ENCODE measurements at places on chromosomes 7 and 10.

GRCh38 chr7:28688651-28689050 lies 269.5 kb downstream of the TRIL start:
- DNase-seq: no peak

- no peak for DNase-seq
Observed at GRCh38 chr10:19097151-19097550, 48.5 kb downstream of the MALRD1 start.

- no peak for DNase-seq
Observed at GRCh38 chr7:25807086-25807611, 344.8 kb upstream of the NFE2L3 start.

- no peak for DNase-seq
Observed at GRCh38 chr7:124489925-124490324, 275.7 kb downstream of the GPR37 start.

GRCh38 chr7:101699881-101700823 lies 71.1 kb upstream of the MYL10 start:
- no peak for DNase-seq

- DNase-seq: no peak
Observed at GRCh38 chr10:16597656-16598055, 76.0 kb upstream of the C1QL3 start.

DNA sequence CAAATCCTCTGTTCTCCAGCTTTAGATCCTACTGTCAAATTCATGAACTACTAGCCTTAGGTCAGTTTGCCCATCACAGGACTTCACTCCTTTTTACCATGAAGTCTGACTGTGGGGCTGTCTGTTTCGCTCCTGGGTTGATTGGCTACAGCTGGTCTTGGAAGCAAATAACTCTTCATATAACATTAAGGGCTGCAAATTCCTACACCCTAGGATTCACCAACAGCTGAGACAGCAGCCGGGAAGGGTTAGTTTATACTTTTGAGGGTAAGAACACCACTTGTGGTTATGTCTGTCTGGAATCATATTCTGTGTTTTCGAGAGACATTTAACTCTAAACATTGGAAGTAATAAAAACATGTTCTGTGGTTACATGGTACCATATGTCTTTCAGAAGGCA lies 55.9 kb upstream of the KIAA1217 start:
- DNase-seq: no peak

DNA sequence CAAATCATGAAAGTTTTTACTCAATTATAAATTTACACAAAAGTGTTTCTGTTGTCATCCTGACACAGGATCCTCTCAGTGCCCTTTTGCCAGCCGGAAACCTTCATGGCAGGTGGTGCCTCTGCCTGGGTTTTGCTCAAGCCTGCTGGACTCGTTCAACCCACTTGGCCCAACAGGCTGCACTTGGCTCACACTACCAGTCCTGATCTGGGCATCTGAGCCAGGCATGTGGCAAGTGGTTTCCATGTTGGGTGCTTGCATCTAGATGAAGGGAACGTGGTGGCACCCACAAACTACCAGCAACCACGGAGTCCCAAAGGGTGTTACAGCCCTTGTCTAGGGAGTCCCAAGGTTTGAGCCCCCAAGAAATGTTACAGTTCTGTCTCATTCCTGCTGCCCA lies 162.3 kb upstream of the CSTF2T start:
- no peak for DNase-seq

DNA sequence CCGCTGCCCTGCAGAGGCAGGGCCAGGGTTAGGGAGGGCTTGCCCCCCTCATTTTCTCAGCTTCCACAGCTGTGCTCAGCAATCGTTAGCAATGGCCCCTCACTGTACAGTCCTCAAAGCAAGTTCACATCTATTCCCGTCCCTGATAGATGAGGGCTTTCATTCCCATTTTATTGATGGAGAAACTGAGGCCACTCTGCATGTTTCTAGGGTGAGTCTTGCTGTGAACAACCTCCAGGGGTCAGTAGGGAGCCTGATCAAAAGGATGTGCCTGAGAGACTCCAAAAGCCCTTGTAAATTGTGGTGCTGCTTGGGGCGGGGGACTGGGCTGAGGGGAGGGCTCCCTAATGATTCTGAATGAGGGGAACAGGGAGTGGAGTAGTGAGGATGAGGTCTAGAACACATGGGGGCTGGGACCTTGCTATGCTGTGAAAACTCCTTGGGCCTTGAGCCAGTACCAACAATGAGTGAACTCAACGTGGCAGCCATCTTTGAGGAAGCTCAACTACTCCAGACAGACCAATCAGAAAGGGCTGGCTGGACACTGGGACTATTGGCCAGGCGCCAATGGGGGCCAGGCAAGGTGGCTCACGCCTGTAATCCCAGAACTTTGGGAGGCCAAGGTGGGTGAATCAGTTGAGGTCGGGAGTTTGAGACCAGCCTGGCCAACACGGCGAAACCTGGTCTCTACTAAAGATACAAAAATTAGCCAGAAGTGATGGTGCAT lies 6.7 kb upstream of the GRIFIN start:
- no peak for DNase-seq

DNA sequence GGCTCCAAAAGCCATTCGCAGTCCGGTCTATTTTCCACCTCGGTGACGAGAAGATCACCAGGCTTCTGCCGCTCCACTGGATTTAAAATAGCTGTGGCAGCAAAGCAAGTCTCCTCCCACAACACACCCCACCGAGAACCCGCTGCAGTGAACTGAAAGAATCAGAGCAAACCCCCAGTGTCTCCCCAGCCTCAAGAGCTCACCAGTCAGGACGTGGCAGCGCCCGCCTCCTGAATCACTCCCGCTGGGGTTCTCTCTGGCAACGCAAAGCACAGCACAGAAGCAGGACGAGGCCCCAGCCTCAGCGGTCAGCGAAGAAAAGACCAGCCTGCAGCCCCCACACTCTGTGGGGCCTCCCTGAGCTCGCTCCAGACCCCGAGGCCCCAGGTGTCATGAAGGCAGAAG lies 126.1 kb upstream of the PPP2R2D start:
- no peak for DNase-seq

DNA sequence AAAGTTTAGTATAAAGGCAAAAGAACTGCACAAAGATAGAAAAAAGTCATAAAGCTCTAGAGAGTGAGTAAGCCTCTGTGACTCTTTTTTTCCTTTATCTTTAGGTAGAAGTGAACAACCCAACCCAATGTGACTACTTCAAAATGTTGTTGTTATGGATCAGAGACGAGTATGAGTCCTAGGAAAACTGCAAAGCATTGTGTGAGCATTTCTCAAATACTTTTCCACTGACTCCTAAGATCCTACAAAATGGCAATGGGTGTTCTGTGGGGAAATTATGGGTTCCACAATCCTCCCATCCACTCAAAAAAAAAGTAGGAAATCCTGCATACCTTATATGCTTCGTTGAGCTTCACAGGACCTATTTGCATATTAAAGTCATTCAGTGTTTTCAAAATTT lies 177.1 kb downstream of the DGKI start:
- no peak for DNase-seq

- DNase-seq: no peak
Observed at GRCh38 chr10:131250454-131251145, 60.9 kb downstream of the TCERG1L start.

- no peak for DNase-seq
Observed at GRCh38 chr10:128062331-128062880, 63.8 kb downstream of the MKI67 start.

DNA sequence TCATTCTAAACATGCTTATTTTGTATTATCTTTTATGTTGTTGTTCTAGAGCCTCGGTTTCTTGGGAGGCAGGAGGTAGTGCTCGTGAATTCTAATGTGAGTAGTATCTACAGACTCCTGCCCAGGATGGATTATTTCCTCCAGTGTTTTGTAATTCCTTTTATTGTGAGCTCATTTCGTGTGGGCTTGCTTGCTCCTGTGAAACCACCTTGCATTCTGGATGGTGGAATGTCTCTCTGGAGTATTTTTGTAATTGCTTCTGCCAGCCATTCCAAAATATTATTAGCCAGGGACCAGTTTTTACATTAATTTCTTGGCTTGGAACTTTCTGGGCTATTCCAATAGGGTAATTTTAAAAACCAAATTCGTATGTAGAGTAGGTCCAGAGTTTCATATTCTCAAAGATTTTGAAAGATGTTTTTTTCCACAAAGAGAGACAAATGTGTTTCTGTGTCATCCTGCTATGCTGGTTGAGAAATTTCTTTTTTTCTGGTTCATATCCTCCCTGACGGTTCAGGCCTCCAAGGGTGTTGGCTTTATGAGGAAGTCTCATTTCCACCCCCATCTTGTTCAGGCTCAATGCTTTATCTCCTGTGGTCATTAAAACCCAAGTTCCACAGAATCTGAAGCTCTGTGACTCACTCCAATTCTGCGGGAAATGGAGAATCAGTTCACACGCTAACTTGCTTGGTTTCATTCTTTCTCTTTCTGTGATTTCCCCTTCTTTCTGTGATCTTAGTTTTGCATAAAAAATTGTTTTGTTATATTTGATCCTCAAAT lies 41.7 kb upstream of the CALD1 start:
- DNase-seq: no peak

GRCh38 chr7:149783386-149784250 lies 10.2 kb upstream of the ZNF467 start:
- DNase-seq: no peak

DNA sequence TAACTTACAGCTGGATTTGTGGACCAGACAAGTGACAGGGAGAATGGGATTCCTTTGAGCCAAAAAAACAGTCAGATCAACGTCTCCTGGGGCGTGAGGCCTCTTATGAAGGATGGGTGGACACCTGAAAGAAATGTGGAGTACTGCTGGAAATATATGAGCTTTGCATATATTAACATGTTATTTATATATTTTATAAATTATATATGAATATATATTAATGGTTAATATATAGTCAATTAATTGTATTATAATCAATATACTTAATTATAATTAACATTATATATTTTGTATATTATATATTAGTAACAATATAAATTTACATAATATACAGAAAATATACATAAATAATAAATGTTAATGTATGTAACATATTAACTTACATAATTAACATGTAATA lies 57.5 kb downstream of the CACNB2 start:
- no peak for DNase-seq

DNA sequence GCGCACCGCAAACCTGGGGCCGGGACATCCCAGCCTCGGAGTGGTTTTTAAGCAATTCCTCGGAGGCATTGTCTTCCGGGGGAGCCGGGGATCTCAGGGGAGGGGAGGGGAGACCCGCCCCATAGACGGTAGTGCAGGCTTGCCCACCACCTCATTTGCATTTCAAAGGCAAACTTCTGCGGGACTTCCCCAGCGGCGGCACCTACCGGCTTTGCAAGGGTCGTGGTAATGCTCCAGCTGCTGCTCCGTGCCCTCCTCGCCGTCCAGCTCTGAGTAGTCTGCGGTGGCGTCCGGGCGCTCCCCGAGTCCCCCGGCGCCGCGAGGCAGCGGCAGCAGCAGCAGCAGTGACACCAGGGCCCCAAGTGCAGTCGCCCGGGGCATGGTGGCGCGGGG lies 425 bp downstream of the TLL2 start:
- no peak for DNase-seq

GRCh38 chr7:111511845-111512244 lies 50.4 kb downstream of the IMMP2L start:
- no peak for DNase-seq

- no peak for DNase-seq
Observed at GRCh38 chr7:73829921-73830680, 695 bp upstream of the CLDN4 start.

DNA sequence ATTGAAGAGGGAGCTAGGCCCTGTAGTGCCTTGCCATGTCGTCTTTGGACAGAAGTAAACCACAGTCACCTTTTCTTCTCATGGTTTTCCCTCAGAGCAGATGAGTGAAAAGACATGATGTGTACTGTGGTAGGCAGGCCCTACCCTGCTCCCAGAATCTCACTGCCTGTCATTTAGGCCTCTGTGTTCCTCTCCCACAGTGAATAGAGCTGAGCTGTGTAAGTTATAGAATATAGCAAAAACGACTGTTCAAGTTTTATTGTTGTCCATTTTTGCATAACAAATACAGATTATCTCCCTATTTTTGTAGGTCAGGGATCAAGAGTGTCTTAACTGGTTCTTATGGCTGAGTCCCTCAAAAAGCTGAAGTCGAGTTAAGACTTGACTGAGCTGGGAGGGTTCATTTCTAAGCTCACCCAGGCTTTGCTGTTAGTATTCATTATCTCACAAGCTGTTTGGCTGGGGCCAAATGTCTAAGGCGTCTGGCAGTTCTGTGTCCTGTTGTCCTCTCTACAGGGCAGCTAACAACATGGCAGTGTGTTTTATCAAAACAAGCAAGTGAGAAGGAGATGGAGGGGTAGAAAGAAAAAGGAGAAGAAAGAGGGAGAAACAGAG lies 780.9 kb upstream of the POM121L12 start:
- DNase-seq: no peak

GRCh38 chr7:138551102-138551501 lies 91.0 kb downstream of the TRIM24 start:
- no peak for DNase-seq

- no peak for DNase-seq
Observed at GRCh38 chr7:7665031-7665430, 24.5 kb downstream of the UMAD1 start.

DNA sequence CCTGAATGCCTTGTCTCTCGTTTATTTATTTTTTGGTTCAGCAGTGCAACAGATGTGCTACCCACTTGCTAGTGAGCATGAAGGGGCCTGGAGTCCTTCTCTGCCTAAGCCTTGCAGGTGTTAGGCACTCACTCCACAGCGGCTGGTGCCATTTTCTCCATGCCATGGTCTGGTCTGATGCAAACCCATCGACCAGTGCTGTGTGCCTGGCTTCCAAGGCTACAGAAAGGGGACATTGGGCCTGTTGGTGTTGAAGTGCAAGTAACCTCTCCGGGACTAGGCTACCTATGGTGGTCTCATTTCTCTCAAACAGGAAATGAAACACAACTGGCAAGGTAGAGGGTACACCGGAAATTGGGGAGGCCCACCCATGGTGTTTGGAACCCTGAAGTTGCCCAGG lies 198.1 kb downstream of the ADARB2 start:
- no peak for DNase-seq

GRCh38 chr10:5299950-5300349 lies 64.8 kb upstream of the UCN3 start:
- DNase-seq: no peak

GRCh38 chr10:6062101-6062771 lies at the start of gene IL2RA:
IL2RA (minus strand) TSS chr10:6062367; CDS start chr10:6062151, 216 bp downstream.
- no peak for DNase-seq

DNA sequence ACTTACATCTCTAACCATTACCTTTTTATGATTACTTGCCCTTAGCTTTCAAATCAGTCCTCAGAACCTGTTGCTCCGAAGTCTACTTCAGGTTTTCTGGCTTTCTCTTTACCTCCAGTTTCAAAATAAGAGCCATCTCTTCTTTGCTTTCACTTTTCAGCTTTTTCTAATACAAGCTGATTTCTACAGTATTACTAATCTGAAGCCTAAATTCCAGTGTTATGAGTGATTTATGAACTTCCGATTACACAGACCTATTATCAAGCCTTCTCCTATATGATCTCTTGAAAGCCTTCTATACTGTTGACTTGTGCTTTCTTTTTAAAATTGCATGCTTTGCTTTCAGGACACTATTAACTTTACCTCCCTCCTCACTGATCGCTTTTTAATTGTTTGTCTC lies 1307.8 kb upstream of the CELF2 start:
- DNase-seq: no peak
